T-helper 1 cell (primary cell): ENCODE measurements at places on chromosomes 5 and 9.
A peak's percentile ranks its signal among the peaks of the same experiment; 100 is the strongest.

DNA sequence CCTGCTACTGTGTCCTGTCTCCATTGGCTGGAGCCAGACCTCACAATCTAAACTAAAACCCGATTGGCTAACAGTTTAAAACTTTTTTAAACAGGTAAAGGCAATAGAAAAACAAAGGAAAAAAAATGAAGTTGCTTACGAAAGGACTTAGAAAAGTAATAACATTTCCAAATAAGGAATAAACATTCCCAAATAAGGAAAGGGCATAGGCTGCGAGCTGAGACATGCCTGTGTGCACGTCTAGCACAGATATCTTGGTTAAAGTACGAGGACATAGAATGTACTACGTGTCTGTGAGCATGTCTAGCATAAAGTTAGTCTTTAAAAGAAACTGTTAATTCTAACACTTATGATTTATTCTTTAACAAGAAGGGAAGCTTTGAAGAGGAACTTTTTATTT is 15.3 kb upstream of the FAM120A start:
- DNase-seq: no peak

- no peak for DNase-seq
Observed at GRCh38 chr9:116080561-116080960, 73.0 kb upstream of the PAPPA start.

GRCh38 chr9:11182001-11182400 is 569.2 kb upstream of the PTPRD start:
- no peak for DNase-seq

- no peak for DNase-seq
Observed at GRCh38 chr5:38022631-38023030, 182.8 kb upstream of the GDNF start.

DNA sequence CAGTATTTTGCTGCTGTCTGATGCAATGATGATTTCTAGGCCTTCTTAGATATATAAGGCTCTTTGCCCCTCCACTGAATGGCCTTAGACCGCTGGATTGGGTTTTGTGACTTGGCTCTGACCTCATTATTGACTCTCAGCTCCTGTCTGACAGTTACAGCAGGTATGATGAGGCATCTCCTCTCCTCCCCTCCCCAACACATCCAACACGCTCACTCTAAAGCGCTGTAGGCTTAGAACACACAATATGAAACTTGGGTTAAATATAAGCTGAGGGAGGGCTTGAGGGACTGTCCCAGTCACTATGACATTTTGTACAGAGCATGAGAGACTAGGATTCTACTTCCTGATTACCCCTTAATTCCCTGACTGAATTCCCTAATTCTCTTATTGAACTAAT is 18.8 kb upstream of the CER1 start:
- DNase-seq: no peak

- DNase-seq: no peak
Observed at GRCh38 chr9:16532272-16532671, 338.2 kb downstream of the BNC2 start.

DNA sequence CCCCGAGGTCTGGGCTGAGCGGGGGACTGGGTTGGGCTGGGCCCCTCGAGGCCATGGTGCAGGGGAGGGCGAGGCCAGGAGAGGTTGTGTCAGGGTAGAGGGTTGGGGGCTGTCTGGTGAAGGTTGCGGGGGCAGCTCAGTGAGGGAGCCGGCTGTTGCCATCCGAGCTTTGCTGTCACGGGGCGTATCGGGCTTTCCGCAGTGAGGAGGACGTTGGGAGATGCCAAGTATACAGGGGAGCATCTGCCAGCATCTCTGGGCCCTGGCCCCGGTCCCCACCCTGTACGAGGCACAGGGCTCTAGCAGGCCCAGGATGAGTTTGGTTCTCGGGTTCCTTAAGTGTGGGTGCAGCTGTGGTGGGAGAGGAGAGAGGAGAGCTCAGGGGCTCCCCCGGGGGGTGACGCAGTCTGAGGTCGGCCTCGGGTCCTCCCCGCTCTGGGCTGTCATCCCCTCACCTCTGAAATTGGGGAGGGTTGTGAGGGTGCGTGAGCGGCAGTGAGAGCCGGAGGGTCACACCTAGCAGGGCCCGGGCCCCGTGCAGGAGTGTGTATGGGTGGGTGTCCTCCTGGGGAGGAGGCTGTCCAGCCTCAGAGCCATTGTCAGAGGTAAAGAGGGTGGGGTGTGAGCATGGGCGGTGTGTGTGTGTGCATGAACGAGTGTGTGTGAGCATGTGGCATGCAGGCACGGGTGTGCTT is 87.3 kb downstream of the COL5A1 start:
- DNase-seq: no peak

DNA sequence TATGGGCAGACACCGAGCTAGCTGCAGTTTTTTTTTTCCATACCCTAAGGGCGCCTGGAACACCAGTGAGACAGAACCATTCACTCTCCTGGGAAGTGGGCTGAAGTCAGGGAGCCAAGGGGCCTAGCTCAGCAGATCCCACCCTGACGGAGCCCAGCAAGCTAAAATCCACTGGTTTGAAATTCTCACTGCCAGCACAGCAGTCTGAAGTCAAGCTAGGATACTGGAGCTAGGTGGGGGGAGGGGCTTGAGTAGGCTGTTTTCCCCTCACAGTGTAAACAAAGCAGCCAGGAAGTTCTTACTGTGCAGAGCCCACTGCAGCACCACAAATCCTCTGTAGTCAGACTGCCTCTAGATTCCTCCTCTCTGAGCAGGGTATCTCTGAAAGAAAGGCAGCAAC is 151.7 kb upstream of the HCN1 start:
- no peak for DNase-seq

DNA sequence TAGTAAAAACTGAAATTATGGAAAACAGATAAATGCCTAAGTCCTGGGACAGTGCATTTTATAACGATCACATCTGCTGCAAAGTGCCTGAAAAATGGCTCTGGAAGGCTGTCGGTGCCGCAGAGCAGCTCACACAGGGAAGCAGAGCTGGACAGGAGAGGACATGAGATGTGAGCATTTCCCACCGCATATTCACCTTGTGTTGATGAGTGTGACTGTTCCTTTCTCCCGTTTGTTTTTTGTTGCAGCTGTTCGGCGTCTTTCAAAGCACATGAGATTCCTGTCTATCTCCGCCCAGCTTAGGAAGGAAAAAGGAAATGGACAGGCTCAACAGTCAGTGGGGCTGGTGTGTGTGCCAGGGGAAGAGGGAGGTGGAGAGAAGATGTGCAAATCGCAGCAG is 164.9 kb upstream of the SEMA6A start:
- DNase-seq: no peak

DNA sequence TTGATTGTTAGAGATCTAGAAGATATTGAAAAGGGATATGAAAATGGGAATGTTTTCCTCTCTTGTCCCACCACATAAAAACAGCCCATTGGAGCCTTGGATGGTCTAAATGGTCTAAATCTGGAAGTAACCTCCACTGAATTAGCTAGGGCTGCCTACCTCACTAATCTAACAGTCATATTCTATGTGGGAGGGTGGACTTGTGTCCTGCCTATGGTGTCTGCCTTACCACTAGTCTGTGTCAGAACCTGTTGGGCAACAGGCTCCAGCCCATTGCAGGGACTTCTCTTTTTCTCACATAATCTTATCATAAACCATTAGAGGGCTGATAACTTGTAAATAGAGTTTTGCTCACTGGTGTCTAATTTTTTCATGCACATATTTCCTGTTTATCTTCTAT is 548.8 kb upstream of the CDH18 start:
- DNase-seq: no peak

DNA sequence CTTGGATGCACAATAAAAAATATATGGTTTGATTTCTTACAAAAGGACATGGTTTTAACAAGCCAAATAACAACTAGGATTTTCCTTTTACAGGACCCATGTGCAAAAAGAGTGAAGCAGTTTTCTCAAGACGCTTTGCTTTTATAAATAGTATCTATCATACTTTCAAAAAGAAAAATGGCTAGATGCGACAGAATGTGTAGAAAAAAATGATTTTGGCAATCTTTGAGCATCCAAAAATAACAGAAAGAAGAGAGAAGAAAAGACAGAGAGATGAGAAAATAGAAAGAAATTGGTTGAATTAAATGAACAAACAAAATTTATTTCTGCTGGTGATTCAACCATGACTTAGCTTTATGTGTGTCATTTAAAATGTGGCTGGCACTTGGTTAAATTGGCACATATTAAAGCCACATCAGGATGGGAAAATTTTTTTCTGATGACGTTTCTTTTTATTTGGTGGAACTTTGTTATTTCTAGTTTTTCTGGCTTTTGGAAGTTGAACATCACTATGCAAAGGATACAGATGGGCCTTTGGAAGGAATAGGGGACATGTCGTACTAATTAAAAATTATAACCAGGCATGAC is 35.6 kb upstream of the NREP start:
- no peak for DNase-seq

- no peak for DNase-seq
Observed at GRCh38 chr5:40733434-40733833, 22.3 kb downstream of the TTC33 start.

DNA sequence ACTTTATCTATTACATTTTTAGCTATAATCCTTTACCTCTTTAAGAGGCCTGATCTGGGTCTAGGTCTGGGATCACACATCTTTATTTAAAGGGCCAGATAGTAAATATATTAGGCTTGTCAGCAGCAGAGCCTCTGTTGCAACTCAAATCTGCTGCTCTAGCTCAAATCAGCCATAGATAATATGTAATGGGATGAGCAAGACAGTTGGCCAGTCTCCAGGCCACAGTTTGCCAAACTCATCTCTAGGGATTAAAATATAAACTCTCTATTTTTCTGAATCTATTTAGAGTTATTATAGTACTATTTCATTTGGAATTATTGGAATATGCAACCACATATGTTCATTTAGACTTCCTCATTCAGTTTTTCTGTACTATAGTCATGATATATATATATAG is 115.9 kb upstream of the MINAR2 start:
- DNase-seq: no peak

DNA sequence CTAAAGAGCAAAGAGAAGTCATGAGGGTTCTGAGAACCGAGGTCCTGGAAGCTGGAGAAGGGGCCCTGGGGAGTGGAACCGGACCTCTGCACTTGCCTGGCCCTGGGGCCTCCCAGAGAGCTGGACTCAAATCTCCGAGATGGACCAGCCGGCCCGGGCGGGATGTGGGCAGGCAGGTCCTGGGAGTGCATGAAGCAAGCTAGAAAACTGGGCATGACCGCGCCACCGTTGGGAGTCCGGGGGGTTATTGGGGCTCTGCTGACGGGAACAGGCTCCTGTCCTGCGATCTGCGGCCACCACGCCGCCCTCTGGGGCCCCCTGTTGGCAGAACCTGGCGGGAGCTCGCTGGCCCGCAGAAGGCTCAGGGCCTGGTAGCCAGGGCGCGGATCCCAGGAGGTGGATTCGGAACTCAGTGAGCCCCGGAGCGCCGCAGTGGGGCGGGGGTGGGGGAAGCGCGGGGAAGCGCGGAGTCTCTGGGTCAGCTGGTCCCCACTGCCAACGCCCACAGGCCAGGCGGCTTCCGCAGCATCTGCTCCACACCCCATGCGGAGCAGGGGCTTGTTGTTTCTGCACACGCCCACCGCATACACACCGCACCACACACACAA is 150.6 kb downstream of the ERCC6L2 start:
- DNase-seq: no peak

DNA sequence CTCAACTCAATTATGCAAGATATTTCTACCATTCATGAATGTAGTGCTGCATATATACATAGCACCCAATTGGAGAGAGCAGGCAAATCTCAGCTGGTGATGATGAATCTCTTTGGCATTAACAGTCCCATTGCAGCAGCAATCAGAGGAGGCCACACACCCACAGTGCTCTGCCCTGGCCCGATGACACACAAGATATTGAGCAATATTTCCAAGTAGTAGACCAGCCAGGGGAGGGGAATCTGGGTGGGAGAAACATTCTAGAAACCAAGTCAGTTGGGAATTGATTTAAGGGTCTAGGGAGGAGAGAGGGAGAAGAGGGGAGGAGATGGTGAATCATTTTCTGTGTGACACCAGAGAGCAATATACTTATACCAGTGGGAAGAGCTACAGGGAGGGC is 14.9 kb upstream of the C5orf63 start:
- no peak for DNase-seq

DNA sequence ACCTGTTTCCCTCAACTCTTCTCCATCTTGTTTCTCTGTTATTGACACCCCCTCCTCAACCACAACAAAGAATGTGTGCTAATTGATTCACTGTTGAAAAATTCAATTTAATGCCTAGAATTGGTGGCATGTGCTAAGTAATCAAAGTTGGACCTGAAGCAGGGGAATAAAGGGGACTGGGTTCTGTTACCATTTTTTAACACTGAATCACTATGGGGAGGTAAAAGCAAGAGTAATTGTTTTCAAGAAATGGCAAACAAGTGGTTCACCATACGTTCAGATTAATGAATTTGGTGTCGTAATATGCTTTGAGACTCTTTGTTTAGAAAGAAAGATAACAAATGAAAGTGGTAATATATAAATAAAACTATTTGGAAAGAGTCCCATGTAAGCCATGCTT is 17.0 kb upstream of the SSBP2 start:
- no peak for DNase-seq

DNA sequence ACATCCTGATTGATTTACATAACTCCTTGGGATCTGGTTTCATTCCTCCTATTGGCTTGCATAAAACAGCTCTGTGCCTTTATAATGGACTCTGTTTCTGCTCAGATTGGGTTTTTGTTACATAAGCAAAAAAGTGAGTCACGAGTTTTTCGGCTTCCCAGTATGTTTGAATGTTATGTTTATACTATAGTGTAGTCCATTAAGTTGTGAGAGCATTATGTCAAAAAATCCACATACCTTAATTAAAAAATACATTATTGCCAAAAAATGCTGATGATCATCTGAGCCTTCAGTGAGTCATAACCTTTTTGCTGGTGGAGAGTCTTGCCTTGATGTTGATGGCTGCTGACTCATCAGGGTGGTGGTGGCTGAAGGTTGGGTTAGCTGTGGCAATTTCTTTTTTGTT is 144.6 kb downstream of the CCDC171 start:
- no peak for DNase-seq

- no peak for DNase-seq
Observed at GRCh38 chr5:79074641-79075040, 5.1 kb downstream of the BHMT2 start.

GRCh38 chr9:99210572-99210971 is 11.2 kb downstream of the ALG2 start:
- no peak for DNase-seq

DNA sequence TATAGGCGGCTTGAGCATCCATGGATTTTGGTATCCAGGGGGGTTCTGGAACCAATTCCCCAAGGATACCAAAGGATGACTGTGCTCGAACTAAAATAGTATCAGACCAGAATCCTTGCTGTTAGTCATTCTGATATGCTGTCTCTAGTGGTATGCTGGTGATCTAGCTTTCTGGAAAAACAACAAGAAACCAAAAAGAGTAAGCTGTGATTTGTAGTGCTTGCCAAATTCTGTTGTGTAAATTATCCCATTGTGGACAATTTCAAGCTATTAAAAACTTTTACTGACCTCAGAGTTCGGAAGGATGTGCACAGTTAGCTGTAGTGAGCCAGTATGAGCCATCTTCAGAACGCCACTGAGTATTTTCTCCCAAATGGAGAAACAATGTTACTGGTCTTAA is 99.0 kb upstream of the FBN2 start:
- DNase-seq: no peak

- DNase-seq: peak; percentile 53
Observed at GRCh38 chr5:55037890-55038289, 13.8 kb downstream of the GZMK start.

GRCh38 chr5:67095346-67096171 is 101.0 kb downstream of the CD180 start:
- no peak for DNase-seq
